ENCODE measurements at places on chromosomes 12 and 14.

DNA sequence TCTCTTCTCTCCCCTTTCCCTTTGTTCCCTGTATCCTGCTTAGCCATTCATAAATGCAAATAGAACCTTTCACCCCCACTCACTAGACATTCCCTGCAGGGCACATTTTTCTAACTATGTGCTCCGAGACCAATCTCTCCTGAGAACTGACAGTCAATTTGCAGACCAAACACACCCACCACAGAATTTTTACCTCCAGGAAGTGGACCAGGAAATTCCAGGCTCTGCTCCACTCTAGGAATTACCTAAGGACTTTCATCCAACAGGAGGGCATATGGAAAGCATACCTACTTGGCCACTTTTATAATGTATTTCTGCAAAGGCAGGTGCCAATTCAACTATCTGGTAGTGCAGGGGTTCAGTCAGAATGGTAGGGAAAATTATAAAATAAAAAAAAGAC lies 8.9 kb upstream of the TAS2R46 start:
- no peak for DNase-seq

DNA sequence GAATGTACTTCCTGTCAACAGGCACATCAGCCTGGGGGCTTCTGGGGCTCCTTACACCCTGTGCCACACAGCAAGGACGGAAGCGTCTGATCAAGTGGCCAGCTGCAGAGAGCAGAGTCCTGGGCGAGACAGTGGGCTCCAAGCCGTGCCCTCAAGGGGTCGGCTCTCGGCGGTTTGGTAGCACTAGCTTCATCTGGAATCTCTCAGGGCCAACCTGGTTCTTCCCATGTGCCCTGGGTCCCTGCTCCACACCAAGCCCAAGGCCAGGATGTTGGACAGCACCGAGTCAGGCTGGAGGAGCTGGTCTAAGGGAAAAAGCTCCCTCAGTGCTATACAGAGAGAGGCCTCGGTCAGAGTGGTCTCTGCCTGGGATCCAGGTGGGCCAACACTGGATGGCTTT lies 20.5 kb downstream of the DIO3 start:
- DNase-seq: no peak

DNA sequence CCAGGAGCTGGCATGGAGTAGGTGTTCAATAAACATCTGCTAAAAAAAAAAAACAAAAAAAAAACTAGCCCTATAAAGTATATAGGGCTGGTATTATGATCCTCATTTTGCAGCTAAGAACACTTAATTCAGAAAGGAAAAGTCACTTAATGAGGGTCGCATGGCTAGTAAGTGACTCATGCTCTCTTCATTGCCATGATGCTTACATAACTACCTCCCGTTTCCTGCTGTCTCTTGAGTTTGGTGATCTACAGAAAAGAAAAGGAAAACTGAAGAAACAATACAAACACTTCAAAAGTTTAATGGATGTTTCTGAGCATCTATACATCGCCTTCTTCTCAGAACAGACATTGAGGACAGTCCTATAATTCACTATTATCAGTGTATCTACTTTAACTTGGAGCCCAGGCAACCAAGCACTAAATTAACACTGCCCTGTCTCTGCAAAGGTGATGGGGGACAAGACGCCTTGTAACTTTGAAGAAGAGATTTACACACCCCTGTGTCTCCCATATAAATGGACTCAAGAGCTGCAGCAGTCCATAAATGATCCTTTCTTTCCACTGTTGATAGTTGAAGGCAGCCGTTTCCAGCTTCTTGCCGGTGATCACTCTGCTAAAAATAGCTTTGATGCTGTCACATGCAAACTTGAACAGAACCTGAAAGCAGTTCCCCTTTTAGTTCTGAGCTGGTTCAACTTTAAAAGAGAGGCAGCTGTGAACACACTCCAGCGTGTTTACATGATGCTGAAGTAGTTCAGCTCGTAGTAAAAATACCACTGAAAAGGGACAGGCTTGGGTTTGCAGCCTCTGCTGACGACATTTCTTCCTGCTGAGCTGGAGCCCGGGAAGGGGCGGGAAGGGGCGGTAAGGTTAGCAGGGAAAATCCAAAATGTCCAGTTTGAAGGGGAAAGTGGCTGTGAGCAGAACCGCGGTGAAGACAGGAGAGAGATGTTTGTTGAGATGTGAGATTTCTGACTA lies 113.3 kb downstream of the FOXN3 start:
- peak; percentile 84 for DNase-seq

DNA sequence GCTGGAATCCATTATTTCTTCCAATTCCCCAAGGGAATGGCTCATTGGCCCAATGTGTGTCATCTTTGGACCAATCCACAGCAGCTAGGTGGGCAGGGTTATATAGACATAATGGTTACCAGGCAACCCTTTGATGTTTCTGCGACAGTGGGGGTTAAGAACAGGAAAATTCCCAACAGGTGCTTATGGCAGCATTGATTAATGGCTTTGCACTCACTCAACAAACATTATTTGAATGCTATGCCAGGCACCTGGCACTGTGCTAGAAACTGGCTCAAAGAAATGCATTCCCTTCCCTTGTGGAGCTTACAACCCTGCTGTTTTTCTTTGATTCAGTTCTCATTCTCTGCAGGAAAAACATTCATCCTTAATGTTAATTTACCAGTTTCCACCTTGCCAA lies 1221.0 kb downstream of the AACS start:
- DNase-seq: no peak

- no peak for DNase-seq
These were observed 97.2 kb downstream of the SSPN start for GRCh38 chr12:26292596-26292995.

- DNase-seq: no peak
These were observed 199.1 kb upstream of the KRR1 start for GRCh38 chr12:75710361-75711069.

DNA sequence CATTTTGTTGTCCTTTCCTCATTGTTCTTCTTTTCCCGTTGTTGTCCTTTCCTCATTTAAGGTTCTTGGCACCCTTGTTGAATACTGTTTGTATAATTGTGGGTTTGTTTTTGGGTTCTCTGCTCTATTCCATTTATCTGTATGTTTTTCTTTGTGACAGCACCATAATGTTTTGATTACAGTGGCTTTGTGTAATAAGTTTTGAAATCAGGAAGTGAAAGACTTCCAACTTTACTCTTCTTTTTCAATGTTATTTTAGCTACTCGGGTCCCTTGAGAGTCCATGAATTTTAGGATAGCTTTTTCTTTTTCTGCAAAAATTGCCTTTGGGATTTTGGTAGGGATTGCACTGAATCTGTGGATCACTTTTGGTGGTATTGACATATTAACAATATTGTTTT lies 28.1 kb downstream of the ETNK1 start:
- peak; percentile 44 for DNase-seq

DNA sequence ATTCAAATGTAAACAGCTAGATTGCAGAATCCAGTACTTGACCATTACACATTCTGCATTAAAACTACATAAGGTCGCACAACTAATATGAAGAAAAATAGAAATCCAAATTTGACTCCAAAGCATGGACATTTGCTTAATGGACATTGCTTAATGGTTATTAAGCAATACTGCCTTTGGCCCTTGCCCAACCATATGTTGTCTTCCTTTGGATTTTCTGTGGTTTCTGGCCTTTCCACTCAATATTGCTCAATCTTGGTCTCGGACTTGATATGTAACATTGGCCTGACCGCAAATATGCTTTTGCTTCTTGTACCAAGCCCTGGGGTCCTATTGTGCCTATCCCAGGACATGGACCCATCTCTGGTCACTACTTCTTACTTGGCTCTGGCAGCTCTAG lies 67.2 kb downstream of the PTPRR start:
- DNase-seq: peak; percentile 80

GRCh38 chr14:75427126-75427481 lies 718 bp upstream of the JDP2 start:
- no peak for DNase-seq

- peak; percentile 73 for DNase-seq
These were observed 444.2 kb downstream of the SNAPC1 start for GRCh38 chr14:62206456-62206855.

Measured in iris pigment epithelial cell (primary cell).